ENCODE measurements at places on chromosomes 4 and X.

GRCh38 chr4:40980318-40980883, 230.6 kb downstream of the NSUN7 start:
- DNase-seq: no peak

- no peak for DNase-seq
Observed at GRCh38 chr4:147830987-147831386, 99.1 kb downstream of the ARHGAP10 start.

GRCh38 chrX:10747975-10748374, 127.6 kb upstream of the MID1 start:
- DNase-seq: no peak

GRCh38 chr4:104099141-104099540, 379.4 kb upstream of the TACR3 start:
- DNase-seq: no peak

- DNase-seq: no peak
Observed at GRCh38 chr4:118954246-118954645, 65.6 kb downstream of the SYNPO2 start.

- no peak for DNase-seq
Observed at GRCh38 chr4:1873776-1874175, 2.6 kb downstream of the NSD2 start.
